ENCODE measurements at places on chromosomes 5 and 9.

DNA sequence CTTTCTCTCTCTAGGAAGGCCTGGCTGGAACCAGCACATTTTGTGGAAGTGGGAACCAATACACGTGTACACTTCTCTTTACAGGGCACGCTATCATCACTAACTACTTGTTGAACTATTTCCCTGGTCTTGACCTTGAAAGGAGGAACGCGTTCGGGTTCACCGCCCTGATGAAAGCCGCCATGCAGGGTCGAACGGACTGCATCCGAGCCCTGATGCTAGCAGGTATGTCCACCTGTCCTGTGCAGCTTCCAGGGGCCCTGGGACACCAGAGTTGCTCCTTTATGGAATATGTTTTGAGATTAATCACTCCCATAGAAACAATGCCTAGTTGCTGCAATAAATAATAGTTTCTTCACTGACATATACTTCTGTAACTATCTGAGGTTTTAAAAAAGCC is 74.1 kb downstream of the ANKRD33B start:
- H3K27me3 ChIP-seq, result no peaks in the 10 kb centered on the region
- no peak overlapping the region for H3K4me3 ChIP-seq
- H3K4me1 ChIP-seq, result 0 out of 2 replicates have a peak, but pooled peaks cover 5% of the 10 kb centered on the region
- no peak for DNase-seq
- H3K36me3 ChIP-seq, result no peaks in the 10 kb centered on the region

GRCh38 chr5:144048259-144048856 is 122.1 kb downstream of the YIPF5 start:
- no peak for DNase-seq
- no peaks in the 10 kb centered on the region for H3K27me3 ChIP-seq
- H3K4me1 ChIP-seq, result no peaks in the 10 kb centered on the region

DNA sequence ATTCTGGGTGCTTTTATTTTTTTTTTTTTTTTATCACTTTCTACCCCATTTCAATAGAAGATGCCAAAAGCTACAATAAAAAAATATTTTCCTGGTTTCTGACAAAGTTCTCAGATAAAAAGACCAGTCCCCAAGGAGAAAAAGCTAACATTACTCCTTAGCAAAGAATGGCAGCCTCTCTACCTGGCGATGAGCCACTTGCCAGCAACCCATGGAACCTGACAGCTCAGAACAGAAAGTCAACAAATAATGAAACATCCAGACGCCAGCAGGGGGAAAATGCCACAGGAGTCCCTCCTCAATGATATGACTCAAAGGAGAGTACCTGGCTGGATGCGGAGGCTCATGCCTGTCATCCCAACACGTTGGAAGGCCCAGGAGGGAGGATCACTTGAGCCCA is 123.2 kb downstream of the MYO10 start:
- no peaks in the 10 kb centered on the region for H3K36me3 ChIP-seq
- no peak overlapping the region for H3K27ac ChIP-seq
- no peaks in the 10 kb centered on the region for H3K4me1 ChIP-seq
- no peak overlapping the region for H3K4me3 ChIP-seq

- H3K27me3 ChIP-seq, result peaks cover 94% of the 10 kb centered on the region
- H3K27ac ChIP-seq, result no peak overlapping the region
- H3K4me3 ChIP-seq, result no peak overlapping the region
- no peaks in the 10 kb centered on the region for H3K4me1 ChIP-seq
- no peak for DNase-seq
- no peaks in the 10 kb centered on the region for H3K36me3 ChIP-seq
Measured at GRCh38 chr9:134484479-134484878, 157.1 kb upstream of the COL5A1 start.

DNA sequence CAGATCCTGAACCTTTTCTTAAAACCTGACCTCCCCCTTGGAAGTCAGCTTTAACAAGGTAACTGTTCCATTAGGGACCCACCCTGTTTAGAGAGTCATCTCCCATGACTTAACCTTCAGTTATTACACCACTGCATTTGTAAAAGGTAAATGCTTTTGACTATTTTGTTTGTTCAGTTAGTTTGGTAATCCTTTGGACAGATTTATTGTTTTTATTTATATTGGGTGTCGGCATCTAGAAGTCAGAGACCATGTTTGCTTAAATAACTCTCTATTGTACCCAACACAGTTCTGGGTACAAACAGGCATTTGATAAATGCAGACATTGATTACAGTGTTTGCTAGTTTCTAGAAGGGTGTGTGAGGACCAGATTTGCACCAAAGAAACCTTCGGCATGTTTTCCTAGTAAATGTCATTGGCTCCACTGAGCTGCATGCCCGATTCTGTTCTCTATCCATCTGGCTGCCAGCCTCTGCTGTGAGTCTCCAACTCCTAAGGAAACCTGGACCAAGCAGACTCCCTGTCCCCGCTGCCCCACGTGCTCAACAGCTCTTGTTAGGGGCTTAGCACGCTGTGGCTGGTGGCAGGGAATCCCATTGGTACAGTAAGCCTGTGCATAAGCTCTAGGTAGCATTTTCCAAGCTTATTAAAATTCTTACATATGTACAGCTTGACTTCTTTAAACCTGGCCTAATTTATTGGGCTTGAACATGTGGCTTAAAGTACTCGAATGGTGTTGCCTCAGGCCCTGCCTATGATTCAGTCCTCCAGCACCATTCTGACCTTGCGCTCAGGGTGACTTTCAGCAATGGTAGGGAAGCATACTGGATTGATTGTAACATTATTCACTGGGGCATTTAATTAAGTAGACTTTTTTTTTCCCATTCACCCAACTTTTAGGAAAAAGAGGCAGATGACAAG is 6.6 kb downstream of the PCBD2 start:
- no peak for DNase-seq
- no peak overlapping the region for H3K27ac ChIP-seq
- H3K36me3 ChIP-seq, result no peaks in the 10 kb centered on the region
- H3K27me3 ChIP-seq, result no peaks in the 10 kb centered on the region
- no peak overlapping the region for H3K4me3 ChIP-seq

- DNase-seq, result no peak
- H3K27ac ChIP-seq, result no peak overlapping the region
- H3K4me3 ChIP-seq, result no peak overlapping the region
- no peaks in the 10 kb centered on the region for H3K36me3 ChIP-seq
- no peaks in the 10 kb centered on the region for H3K27me3 ChIP-seq
- H3K4me1 ChIP-seq, result no peaks in the 10 kb centered on the region
Measured at GRCh38 chr5:101036778-101037177, 133.7 kb upstream of the ST8SIA4 start.

DNA sequence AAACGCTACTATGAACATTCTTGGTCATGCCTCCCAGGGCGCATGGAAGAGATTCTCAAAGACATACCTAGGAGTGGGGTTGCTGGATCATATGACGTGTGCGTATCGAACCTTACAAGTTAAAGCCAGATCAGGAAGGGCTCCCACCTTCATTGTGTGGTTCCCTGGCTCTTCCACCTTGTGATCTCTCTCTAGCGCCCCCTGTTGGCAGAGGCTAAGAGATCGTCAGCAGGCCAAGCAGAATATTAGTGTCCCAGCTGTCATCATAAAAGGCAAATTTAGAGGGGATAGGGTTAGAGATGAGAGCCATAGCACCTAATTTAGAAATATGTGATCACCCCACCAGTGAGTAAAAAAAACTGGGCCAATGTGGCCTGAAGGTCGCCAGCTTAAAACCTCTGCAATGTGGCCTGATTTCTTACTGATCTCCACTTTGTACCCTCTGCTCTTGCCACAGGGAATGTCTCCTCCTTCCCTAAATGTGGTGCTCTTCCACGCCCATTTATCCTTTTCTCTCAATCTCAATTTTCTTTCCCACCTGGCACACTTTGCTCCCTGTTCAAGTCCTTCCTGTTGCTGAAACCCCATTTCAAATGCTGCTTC is 91.7 kb upstream of the SHB start:
- H3K36me3 ChIP-seq, result no peaks in the 10 kb centered on the region
- no peak overlapping the region for H3K4me3 ChIP-seq
- no peaks in the 10 kb centered on the region for H3K27me3 ChIP-seq
- no peak overlapping the region for H3K27ac ChIP-seq
- no peaks in the 10 kb centered on the region for H3K4me1 ChIP-seq
- DNase-seq, result peak; percentile 57

- no peak for DNase-seq
- H3K36me3 ChIP-seq, result no peaks in the 10 kb centered on the region
- H3K27ac ChIP-seq, result no peak overlapping the region
- H3K4me1 ChIP-seq, result no peaks in the 10 kb centered on the region
Measured at GRCh38 chr5:72041654-72042053, 65.6 kb upstream of the MAP1B start.

DNA sequence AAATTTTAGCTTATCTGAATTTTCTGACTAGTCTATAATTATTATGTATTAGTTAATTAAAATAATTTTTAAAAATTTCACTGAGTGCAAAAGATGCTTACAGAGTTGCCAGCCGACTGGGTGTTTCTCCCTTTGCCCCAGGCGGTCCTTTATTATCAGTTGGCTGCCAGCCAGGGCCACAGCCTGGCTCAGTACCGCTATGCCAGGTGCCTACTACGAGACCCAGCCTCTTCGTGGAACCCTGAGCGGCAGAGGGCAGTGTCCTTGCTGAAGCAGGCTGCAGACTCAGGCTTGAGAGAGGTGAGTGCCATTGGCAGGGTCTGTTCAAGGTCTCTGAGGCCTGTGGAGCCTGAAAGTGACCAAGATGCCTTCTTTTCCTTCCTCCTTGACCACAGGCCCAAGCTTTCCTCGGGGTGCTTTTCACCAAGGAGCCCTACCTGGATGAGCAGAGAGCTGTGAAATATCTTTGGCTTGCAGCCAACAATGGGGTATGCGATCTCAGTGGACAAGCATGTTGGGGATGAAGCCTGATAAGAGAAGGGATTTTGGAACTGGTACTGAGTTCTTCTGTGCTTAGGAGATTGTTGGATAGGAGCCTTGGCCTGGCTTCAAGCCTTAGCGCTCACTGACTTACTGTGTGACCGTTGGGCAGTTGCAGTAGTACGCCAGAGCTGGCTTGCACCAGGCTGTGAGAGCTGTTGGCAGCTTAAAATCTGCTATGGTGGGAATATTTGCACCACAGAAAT is 10.6 kb downstream of the DELE1 start:
- H3K4me1 ChIP-seq, result peaks cover 8% of the 10 kb centered on the region
- H3K4me3 ChIP-seq, result no peak overlapping the region
- no peak for DNase-seq
- H3K27me3 ChIP-seq, result no peaks in the 10 kb centered on the region

GRCh38 chr5:132211787-132212186 is 15.9 kb downstream of the P4HA2 start:
- no peaks in the 10 kb centered on the region for H3K27me3 ChIP-seq
- H3K4me1 ChIP-seq, result peaks cover 16% of the 10 kb centered on the region
- no peak overlapping the region for H3K27ac ChIP-seq
- H3K4me3 ChIP-seq, result no peak overlapping the region
- no peaks in the 10 kb centered on the region for H3K36me3 ChIP-seq

DNA sequence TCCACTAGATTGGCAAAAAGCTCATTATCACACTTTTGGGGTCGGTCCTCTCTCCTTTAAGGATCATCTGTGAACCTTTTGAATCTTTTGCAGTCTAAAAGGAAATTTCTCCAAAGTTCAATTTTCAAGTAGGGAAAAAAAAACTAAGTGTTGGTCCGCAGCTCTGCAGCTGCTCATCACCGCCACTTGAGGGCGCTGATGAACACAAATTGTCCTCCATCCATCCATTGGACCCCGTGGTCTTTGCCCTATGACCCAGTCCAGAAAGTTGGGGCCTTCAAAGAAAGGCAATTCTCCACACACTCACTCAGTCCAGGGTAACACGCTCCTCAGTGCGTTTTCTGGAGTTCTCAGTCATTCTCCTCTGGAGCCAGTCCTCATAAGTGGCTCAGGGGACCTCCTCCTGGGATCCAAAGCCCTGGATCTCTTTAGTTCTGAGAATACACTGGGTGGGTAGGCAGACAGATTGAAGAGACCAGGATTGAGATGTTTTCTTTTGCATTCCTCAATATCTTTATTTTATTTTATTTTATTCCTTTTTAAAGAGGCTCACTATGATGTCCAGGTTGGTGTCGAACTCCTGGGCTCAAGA is 63.6 kb upstream of the SLC28A3 start:
- H3K36me3 ChIP-seq, result no peaks in the 10 kb centered on the region
- no peak overlapping the region for H3K27ac ChIP-seq
- H3K27me3 ChIP-seq, result no peaks in the 10 kb centered on the region
- H3K4me1 ChIP-seq, result no peaks in the 10 kb centered on the region
- DNase-seq, result no peak
